Stimulated activated CD4-positive, alpha-beta T cell treated with anti-CD3 and anti-CD28 coated beads, Interleukin-4, amount 100 ng/mL, for 1 hour (primary cell): ENCODE measurements at places on chromosomes 2 and 18.

DNA sequence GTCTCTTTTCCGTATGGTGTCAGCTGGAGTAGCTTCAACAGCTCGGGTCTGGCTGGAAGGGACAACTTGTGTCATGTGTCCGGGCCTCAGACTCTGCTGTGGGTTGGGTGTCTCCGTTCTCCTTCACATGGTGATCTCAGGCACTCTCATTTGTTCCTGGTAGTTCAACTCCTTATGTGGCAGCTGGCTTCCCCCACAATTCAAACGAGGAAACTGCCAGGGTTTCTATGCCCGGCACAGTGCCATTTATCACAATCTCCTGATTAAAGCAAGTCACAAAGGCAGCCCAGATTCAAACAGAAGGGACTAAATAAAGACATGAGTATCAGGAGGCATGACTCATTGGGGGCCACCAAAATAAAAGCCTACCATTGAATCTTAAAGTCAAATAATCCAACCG is 22.7 kb downstream of the MRO start:
- no peak for DNase-seq

DNA sequence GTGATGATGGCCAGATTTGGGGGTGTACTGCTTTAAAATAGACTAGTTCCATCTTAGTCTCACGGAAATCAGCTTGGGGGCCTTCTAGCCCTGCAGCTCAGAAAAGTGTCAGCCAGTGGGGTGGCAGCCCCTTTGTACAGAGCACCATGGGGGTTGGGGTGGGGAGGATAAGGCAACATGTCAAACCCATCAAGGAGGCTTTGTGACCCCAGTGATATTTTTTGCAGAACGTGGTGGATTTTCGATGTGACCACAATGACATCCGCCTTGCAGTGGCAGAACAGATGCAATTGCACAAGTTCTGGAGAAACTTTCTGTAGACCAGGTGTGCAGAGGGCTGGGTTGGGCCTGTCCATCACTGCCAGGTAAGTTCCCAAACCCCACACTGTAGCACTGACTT is 3.0 kb upstream of the CD8A start:
- DNase-seq, result no peak

- no peak for DNase-seq
Observed at GRCh38 chr2:60482222-60482621, 71.2 kb downstream of the BCL11A start.

DNA sequence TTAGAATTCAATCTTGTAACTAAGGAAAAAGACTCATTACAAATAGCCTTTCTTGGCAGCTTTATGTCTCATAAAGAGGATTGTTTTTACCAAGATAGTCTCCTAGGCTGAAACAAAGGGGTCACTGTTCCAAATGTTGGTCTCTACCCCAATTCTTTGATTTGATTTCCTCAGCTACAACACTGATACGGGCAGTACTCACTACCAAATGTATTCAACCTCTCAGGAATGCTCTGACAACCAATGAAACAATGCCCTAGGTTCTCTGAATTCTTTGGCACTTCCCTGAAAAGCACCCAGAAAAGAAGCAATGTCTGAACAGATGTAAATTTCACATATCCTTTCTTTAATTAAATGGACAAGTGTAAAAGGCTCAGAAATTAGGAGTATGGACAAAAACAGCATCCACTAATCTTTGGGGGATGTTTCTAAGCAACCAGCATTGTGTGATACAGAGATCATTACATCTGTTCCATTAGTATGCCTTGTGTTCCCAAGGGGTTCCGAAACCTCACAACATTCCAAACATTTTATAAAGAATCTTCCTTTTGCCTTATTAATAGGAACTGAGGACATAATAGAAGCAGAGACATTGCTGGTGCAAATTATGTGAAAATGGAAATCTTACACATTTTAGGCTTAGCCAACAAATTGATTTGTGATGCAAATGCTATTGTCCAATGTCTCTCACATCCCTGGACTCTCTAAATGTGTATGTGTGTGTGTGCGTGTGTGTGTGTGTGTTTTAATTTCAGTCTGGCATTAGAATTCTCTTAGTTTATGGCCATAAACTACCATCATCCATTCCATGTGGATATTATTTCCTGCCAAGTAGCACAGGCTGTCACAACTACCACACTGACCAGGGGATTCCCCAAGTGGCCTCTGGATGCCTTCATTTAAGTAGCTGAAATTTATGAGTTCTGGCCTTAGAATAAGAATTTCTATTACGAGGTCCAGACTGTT is 276.0 kb downstream of the MTX2 start:
- DNase-seq, result no peak

GRCh38 chr2:150276737-150277136 is 210.7 kb downstream of the RND3 start:
- DNase-seq, result no peak
